ENCODE measurements at places on chromosomes 12 and 14. TPM values are rescaled to one million over a fixed set of nuclear protein-coding genes. Genes with fewer than 3 reads are reported as not detected.

The KRT71 gene
- total RNA-seq, result not detected

- peaks cover 6% of the 10 kb centered on the region for H3K4me1 ChIP-seq
- peak; percentile 54 for DNase-seq
- peak overlapping the region; percentile 56 for H3K4me3 ChIP-seq
- peaks cover 2% of the 10 kb centered on the region for H3K36me3 ChIP-seq
- no peak overlapping the region for H3K27ac ChIP-seq
- H3K27me3 ChIP-seq, result peaks cover 62% of the 10 kb centered on the region
Observed at GRCh38 chr14:102928412-102929240, 6.2 kb downstream of the AMN start.

DNA sequence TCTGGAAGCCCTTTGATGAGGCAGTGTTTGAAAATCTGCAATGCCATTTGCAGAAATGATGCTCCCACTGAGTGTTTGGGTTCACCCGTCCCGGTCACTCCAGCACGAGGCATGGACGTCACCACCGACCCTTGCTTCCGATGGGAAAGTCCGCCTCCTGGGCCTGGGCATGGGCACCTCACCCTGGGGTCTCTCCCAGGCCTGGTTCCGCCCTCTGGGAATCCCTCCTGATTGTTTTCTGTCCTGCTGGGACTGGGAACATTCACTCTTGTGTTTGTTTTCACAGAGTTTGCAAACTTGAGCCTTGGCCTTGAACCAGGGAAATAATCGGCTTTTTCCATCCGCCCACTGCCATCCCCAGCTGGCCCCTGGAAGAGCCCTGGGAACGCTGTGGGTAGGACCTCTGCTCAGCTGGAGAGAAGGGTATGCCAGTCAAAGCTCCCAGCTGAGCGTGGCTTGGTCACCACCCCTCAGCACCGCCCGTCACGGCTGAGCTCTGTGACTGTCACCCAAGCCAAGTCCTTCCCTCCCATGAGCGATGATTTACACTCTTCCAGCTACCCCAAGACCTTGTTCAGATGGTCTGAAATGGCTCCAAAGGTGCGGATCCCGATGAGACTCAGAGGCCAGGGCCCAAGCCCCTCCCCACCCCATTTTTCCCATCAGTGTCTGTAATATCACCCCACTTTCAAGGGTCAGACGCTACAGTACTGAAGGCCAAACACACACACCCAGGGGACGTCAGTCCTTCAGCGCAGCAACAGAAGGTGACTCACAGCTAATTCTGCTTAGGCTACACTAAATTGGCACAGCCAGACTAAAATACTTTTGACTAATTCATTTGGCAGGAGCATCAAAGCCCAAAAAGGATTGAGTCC, 34.1 kb upstream of the FZD10 start:
- H3K27ac ChIP-seq, result no peak overlapping the region
- no peak overlapping the region for H3K4me3 ChIP-seq
- peaks cover 7% of the 10 kb centered on the region for H3K4me1 ChIP-seq
- no peaks in the 10 kb centered on the region for H3K36me3 ChIP-seq

DNA sequence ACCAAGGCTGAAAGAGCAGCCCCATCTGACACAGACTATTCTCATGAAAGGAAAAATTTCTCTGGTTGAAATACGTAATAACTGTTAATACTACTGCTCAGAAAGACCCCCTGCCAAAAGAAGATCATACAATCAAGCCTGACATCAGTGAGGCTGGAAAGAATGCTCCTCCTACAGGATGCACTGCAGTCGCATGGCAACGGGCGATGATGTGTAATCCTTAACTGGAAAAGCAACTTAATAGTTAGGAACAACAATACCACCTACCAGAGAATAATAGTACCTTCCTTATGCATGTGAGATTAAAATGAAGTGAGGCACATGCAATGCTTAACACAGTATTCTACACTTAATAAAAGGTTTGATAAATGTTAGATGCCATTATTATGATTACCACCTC, 1.2 kb upstream of the GOLGA5 start:
- peak overlapping the region; percentile 95 for H3K4me3 ChIP-seq
- no peak for DNase-seq
- peaks cover 21% of the 10 kb centered on the region for H3K27me3 ChIP-seq

GRCh38 chr12:64633940-64634337, 23.6 kb downstream of the RASSF3 start:
- H3K4me1 ChIP-seq, result peaks cover 20% of the 10 kb centered on the region
- peaks cover 23% of the 10 kb centered on the region for H3K36me3 ChIP-seq
- DNase-seq, result no peak
- H3K27ac ChIP-seq, result no peak overlapping the region

The IGF1 gene
- total RNA-seq, result not detected

DNA sequence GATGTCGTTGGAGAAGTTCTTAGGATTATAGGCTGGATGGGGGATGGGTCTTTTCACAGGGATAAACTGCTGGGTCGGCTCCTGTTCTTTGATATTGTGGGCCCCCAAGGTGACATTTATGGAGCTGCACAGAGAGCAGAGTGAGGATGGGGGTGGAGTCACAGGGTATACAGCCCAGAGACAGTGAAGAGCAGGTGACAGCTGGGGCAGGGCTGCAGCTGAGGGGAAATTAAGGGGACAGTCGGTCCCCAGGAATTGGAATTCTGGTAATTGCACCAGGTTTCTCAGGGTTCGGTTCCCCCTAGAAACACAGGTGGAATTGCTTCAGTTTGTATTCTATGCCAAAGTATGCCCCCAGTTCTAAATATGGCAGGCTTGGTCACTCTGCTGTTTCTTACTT, 1.7 kb downstream of the GZMB start:
- no peaks in the 10 kb centered on the region for H3K4me1 ChIP-seq
- no peaks in the 10 kb centered on the region for H3K36me3 ChIP-seq
- no peak overlapping the region for H3K27ac ChIP-seq
- H3K27me3 ChIP-seq, result peaks cover 14% of the 10 kb centered on the region
- H3K4me3 ChIP-seq, result no peak overlapping the region

The LRRC43 gene
- 1.1 TPM for total RNA-seq

The ABCC9 gene
- total RNA-seq, result 2.8 TPM

GRCh38 chr14:93302688-93303581, 29.9 kb downstream of the BTBD7 start:
- peaks cover 38% of the 10 kb centered on the region for H3K4me1 ChIP-seq
- H3K36me3 ChIP-seq, result no peaks in the 10 kb centered on the region
- no peak overlapping the region for H3K4me3 ChIP-seq
- no peak for DNase-seq

The THAP2 gene
- 9.1 TPM for total RNA-seq

- H3K4me1 ChIP-seq, result no peaks in the 10 kb centered on the region
- H3K27me3 ChIP-seq, result no peaks in the 10 kb centered on the region
- no peak for DNase-seq
Observed at GRCh38 chr14:105467249-105467941, 7.2 kb upstream of the CRIP2 start.

The NELL2 gene
- total RNA-seq, result 89.1 TPM

The SLC11A2 gene
- 50.4 TPM for total RNA-seq

DNA sequence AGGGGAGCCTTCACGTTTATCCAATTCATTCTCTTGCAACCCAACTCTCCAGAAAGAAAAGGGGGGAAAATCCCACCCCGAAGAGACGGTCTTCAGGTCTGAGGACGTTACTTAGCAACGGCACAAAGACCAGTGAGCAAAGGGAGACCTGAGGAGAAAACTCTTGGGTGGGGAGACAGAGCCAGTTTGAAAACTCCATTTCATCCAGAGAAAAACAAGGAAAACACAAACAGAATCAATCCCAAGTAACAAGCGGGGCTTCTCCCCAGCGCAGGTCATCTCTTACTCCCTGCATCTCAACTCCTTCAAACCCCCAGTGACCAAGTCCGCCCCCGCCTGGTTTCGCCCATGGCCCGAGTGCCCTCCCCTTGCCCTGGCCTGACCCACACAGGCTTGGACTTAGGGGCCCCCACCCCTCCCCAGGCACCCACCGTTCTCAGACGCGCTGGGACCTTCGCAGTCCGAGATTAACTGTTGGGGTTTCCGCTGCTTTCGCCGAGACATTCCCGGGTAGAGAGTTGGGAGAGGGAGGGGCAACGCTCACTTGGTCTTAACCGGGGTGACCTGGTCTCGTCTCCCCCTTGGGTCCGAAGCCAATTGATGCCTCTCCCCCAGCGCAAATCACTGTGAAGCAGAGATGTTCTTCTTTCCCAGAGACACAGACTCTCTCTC, 10.4 kb upstream of the SALL2 start:
- H3K27me3 ChIP-seq, result peaks cover 8% of the 10 kb centered on the region
- DNase-seq, result no peak
- peak overlapping the region; percentile 98 for H3K27ac ChIP-seq
- H3K4me1 ChIP-seq, result peaks cover 58% of the 10 kb centered on the region
- peak overlapping the region; percentile 89 for H3K4me3 ChIP-seq

GRCh38 chr12:54173066-54173726, 15.6 kb downstream of the SMUG1 start:
- DNase-seq, result peak; percentile 22
- H3K36me3 ChIP-seq, result no peaks in the 10 kb centered on the region
- no peaks in the 10 kb centered on the region for H3K4me1 ChIP-seq
- H3K4me3 ChIP-seq, result no peak overlapping the region
- no peak overlapping the region for H3K27ac ChIP-seq

The RAB15 gene
- total RNA-seq, result 17.9 TPM

DNA sequence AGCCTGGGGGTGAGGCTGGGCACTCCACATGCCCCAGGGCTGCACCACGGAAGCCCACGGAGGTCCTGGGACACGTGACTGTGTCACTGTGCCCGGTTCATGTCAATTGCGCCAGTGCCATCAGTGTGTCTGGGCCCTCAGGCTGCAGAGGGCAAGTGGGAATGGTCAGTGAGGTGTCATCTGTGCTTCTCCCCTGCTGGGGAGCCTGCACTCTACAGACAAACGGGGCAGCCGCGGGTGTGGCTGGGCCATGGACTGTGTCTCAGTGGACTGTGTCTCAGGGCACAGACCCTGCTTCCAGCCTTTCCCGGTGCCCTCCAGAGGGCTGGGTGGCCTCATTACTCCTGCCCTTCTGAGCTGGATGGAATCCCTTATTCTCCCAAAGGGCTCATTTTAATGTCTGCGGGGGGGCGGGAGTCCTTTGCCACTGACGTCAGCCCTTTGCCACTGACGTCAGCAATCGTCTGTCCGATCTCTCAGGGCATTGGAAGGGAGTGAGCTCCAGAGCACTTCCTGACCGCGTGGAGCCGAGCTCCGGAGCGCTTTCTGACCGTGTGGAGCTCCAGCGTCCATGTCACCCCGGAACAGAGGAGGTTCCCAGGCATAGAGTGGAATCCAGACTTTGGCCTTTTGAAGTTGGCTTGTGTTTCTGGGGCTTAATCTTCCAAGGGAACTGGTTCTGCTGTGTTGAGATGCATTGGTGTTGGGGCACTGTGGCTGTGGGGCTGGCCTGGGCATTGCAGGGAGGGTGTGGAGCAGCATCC, 72.4 kb downstream of the ADGRD1 start:
- no peak overlapping the region for H3K27ac ChIP-seq
- no peak overlapping the region for H3K4me3 ChIP-seq
- H3K27me3 ChIP-seq, result peaks cover 7% of the 10 kb centered on the region

The NGB gene
- total RNA-seq, result not detected

The SIRT4 gene
- 1.7 TPM for total RNA-seq

The ADCY4 gene
- total RNA-seq, result 0.49 TPM

The POTEG gene
- total RNA-seq, result not detected

DNA sequence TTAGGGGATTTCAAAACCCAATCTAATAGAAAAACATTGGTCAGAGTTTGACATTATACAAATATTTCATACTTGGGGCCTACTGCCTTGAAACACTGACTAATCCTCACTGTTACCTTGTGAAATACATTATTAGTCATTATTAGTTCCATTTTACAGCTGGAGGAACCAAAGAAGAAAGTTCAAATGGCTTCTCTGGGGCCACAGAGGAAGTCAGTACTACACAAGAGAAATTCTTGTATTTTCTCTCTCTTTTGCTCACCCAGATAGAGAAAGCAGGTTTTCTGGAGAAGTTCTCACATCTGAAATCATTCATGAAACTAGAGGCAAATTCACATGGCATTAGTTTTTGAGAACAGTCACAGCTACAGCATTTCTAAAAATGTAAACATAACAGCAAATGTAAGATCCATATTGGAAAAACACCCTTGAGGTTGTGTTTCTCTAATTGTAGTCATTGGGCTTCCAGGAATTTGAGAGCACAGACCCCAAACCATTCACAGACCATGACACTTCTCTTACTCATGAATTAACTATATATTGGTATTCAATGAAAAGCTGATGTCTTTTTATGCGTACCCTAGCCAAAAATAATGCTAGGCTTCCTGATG, 83.0 kb downstream of the LLPH start:
- no peak overlapping the region for H3K4me3 ChIP-seq
- DNase-seq, result no peak
- H3K36me3 ChIP-seq, result no peaks in the 10 kb centered on the region
- no peak overlapping the region for H3K27ac ChIP-seq

- DNase-seq, result no peak
- no peaks in the 10 kb centered on the region for H3K27me3 ChIP-seq
- peaks cover 12% of the 10 kb centered on the region for H3K4me1 ChIP-seq
- no peak overlapping the region for H3K27ac ChIP-seq
Observed at GRCh38 chr12:1716911-1717310, 26.0 kb downstream of the ADIPOR2 start.

The SERPINA12 gene
- not detected for total RNA-seq

The RHOJ gene
- total RNA-seq, result 34.6 TPM

GRCh38 chr14:73576391-73576790, 7.4 kb downstream of the ACOT2 start:
- no peak for DNase-seq

The VPS37B gene
- 41.5 TPM for total RNA-seq

GRCh38 chr14:101373690-101374295, 187.5 kb upstream of the DIO3 start:
- H3K4me1 ChIP-seq, result peaks cover 9% of the 10 kb centered on the region
- no peak for DNase-seq
- peaks cover 13% of the 10 kb centered on the region for H3K27me3 ChIP-seq

DNA sequence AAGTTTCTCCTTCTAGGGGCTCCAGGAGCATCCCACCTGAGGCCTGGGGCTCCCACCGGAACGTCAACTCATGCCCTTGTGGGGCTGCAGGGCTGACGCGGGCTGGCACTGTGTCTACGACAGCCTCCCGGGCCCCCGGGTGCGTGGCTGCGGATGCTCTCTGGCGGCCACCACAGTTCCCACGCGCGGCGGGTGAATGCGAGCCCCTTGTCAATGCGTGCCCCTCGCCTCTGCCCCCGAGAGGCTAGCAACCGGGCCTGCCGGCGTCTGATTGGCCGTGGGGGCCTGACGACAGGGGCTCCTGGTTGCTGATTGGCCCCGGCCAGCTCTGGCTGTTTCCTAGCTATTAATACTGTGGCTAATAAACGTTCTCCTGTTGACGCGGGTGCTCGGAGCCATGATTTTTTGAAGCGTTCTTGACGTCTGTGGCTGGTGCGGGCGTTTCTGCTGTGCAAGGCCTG, 1.8 kb upstream of the MEG3 start:
- DNase-seq, result no peak
- peaks cover 10% of the 10 kb centered on the region for H3K36me3 ChIP-seq
- no peaks in the 10 kb centered on the region for H3K27me3 ChIP-seq

GRCh38 chr12:52055731-52056711, 4.8 kb downstream of the NR4A1 start:
- peaks cover 3% of the 10 kb centered on the region for H3K27me3 ChIP-seq
- peaks cover 31% of the 10 kb centered on the region for H3K4me1 ChIP-seq
- H3K36me3 ChIP-seq, result no peaks in the 10 kb centered on the region
- H3K27ac ChIP-seq, result no peak overlapping the region
- H3K4me3 ChIP-seq, result peak overlapping the region; percentile 54
